ENCODE measurements at places on chromosomes 3 and 15.

- no peak for DNase-seq
Observed at GRCh38 chr3:52518723-52519444, 14.8 kb downstream of the NT5DC2 start.

DNA sequence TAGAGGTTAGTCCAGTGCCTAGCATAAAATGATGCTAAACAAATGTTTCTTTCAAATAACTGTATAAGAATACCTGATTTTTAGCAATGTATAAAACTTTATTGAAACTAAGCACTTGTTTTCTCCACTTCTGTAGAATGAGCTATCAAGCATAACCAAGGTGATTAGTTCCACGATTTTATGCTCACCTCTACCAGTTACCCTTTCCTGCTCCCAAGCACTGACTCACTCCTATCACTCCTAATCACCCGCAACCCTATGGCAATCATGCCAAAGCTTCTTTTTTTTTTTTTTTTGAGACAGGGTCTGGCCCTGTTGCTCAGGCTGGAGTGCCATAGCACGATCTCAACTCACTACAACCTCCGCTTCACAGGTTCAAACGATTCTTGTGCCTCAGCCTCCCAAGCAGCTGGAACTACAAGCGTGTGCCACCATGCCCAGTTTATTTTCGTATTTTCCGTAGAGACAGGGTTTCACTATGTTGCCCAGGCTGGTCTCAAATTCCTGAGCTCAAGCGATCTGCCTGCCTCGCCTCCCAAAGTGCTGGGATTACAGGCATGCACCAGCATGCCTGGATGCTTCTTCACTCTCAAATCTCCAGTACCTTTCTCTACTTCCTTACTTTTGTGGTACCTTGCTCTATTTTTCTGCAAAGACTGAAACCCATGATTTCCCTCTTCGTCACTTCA lies 3.9 kb downstream of the HSPBAP1 start:
- no peak for DNase-seq

DNA sequence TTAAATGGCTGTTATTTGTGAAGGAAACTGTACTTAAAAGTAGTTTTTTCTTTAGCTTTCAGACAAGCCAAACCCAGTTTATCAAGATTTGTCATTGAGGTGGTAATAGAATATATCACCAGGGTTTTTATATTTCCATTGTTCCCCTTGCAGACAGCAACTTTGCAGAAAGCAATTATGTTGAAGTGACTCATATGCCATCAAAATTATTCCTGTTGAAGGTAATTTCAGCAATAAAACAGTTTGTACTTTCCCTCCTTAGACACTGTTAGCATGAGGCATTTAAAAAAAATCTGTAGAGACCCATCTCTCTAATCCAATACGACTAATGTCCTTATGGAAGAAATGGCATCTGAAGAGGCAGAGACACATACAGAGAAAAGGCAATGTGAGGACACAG lies 219.0 kb downstream of the NFKBIZ start:
- DNase-seq: no peak

DNA sequence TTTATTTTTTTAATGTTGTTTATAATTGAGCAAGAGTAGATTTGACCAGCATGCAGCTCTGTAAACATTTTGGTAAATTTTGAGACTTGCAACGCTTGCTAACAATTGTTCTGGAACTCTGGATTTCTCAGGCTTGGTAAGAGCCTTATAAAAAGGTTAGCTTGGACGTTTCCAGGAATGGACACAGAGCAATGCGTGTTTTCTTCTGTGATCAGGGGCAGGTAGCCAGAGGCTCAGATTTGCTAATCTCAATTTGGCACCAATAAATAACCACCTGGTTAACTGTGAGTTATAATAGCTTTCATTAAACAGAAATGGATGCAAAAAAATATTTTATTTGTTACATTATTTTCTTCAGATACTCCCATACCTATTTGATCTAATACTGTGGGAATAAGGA lies 39.8 kb downstream of the CADM2 start:
- no peak for DNase-seq

DNA sequence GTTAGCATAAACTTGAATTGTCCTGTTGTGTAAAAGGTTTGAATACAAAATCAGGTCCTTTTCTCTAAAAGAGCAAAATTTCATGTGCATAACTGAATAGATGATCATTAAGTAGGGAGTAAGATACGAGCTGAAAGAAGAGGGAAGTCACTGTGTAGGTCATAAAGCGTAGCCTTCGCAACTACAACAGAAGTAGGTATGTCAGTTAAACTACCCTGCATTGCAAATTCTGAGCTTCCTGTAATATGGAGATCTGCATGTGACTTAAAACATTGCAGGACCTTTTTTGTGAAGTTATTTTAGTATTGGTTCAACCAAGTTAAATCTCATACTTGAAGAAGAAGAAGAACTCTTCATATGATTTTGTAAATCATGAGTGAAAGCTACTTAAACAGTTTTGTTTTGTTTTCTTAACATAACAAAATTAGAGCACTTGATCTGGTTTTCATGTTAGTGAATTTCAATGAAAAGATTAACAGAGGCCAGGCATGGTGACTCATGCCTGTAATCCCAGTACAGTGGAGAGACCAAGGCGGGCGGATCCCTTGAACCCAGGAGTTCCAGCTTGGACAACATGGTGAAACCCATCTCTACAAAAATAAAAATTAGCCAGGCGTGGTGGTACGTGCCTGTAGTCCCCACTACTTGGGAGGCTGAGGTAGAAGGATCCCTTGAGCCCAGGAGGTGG lies 26.4 kb downstream of the ARMC8 start:
- DNase-seq: no peak

GRCh38 chr15:101453123-101454120 lies 36.1 kb downstream of the PCSK6 start:
- DNase-seq: no peak

DNA sequence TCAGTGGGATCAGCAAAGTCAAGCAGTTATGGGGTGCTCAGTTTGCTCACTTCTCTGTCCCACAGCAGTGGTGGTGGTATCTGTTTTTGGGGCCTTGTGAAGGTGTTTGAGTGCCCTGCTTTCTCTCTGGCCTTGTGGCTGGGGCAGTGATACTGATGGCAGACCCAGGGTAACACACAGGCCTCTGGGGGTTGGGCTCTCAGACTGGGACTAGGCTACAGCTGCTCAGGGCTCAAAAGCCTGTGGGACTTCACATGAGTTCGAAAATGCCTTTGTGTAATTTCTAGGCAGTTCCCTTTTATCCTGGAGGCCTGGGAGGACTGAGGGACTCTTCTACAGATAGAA lies 75.3 kb downstream of the STXBP5L start:
- DNase-seq: no peak

DNA sequence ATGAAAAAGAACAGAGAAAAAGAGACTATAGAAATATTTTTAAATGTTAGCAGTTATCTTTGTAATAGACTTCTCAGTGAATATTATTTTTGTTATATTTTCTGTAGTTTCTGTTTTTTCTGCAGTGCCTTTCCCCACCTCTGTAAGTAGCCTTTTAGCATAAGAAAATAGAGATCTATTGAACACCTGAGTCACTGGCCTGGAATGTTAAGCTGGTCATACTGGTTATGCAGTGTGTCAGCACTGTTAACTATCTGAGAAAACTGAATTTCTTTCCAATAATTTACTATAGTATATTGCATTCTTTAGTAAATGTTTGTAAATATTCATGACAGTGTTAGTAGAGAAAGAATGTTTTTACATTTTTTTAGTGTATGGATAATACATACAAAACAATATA lies 79.8 kb downstream of the NECTIN3 start:
- no peak for DNase-seq

DNA sequence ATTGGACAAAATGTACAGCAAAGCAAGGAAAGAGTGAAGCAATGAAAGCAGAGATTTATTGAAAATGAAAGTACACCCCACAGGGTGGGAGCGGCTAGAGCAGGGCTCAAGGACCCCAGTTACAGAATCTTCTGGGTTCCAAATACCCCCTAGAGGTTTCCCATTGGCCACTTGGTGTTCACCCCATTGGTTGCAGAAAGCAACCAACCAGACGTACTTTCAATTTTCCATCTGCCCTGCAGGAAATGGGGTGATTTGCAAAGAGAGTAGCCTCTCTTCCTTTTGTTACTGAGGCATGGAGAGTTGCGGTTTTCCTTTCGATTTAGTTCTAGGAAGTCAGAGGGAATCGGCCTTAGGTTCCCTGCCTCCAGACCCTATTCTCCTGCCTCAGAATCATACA lies 2.4 kb downstream of the PML start:
- no peak for DNase-seq

Measured in stimulated activated CD8-positive, alpha-beta memory T cell treated with anti-CD3 and anti-CD28 coated beads, Interleukin-4, amount 100 ng/mL, for 4 hours (primary cell).